Osteocyte (in vitro differentiated cells): ENCODE measurements at places on chromosomes 6 and 20.

DNA sequence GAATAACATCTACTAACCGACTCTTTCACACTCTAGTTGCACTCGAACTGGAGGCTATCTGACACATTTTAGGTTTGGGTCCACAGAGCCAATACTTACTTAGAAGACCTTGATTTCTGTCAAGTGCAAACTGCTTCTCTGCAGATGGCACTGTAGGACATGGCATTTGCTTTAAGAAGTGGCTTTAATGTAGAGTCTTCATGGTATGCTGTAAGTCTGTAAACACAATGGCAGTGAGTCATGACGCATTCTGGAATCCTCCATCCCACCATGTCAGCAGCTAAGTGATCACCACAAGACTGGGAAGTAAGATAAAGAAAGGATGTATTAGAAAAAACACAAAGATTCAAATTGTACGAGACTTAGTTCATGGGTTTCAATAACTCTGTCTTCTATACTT, 377.0 kb upstream of the NOX3 start:
- no peak for DNase-seq

- no peak for DNase-seq
Observed at GRCh38 chr6:56387621-56388414, 140.4 kb upstream of the COL21A1 start.

- DNase-seq = no peak
Observed at GRCh38 chr6:1379017-1379787, 10.2 kb upstream of the FOXF2 start.

- DNase-seq = no peak
Observed at GRCh38 chr6:148653138-148653776, 93.6 kb upstream of the UST start.

- DNase-seq = no peak
Observed at GRCh38 chr6:133466680-133467079, 225.5 kb downstream of the EYA4 start.

GRCh38 chr20:41249411-41250281, 67.9 kb downstream of the ZHX3 start:
- DNase-seq = no peak

DNA sequence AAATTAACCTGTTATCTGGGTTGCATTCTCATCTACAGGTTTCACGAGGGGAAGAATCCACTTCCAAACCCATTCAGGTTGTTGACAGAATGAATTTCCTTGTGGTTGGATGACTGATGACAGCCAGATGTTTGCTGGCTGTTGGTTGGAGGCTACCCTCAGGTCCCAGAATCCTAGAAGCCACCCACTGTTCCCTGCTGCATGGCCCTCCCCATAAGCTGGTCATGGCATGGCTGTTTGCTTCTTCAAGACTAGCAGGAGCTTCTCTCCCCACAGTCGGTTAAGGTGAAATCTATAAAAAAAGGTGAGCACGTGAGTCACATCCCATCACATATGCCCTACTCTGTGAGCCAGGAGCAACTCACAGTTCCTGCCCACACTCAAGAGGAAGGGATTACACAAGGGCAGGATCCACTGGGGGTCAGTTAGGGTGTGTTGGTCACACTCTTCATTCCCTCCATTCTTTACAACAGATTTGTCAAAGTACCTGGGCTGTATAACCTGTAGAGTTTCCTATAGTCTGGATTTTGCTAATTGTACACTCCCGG, 19.5 kb upstream of the RPS10 start:
- DNase-seq = no peak

DNA sequence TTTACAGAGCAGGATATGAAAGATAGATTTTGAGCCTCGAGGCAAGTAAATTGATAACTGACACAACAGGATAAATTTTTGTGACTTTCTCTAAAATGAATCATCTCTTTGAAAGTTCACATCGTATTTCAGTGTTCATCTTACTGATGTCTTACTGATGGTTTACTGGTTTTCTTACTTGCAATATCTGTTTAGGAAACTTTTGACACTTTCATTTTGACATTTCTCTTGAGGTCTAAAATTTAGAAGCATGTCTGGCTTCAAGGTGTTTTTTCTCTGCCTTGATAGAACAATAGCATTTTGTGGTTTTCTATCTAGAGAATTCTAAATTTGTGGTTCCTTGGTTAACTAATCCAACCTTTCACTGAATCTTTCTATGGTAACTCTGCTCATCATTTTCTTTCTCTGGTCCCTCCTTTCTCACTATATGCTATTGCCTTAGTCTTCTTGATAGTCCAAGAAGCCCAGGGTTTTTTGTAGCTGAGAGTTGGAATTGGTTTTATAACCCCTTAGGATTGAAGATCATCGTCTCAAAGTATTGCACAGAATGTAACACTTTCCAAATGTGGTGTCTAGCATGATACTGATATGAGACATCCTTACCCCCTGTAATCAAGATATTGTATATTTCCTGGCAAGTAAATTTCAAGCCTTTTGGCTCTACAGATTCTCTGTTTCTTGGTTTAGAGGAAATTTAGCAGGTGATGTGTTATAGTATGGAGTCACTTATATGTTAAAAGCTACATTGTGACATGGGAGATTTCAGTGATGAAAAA, 98.7 kb downstream of the RNF144B start:
- DNase-seq = no peak

- DNase-seq = peak; percentile 62
Observed at GRCh38 chr6:170108890-170109587, 181.8 kb downstream of the DLL1 start.

GRCh38 chr6:161796681-161797080, 522.8 kb upstream of the AGPAT4 start:
- DNase-seq = no peak

- no peak for DNase-seq
Observed at GRCh38 chr6:68059899-68060298, 575.2 kb upstream of the ADGRB3 start.

GRCh38 chr6:133991096-133991593, 38.1 kb downstream of the TBPL1 start:
- no peak for DNase-seq

GRCh38 chr20:7285918-7286556, 518.6 kb downstream of the BMP2 start:
- peak; percentile 86 for DNase-seq

DNA sequence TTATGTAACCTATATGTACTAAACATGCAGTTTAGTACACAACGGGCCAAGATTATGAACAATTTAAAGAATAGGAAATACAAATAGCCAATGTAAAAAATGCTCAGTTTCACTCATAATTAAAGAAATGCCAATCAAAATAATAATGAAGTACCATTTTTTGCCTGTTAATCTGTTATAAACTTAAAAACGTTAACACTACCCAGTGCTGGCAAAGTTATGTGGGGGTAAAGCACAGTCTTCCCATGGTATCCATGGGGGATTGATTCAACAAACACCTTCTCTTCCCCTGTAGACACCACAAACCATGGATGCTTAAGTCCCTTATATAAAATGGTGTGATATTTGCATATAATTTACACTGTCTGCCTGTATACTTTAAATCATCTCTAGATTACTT, 205.3 kb upstream of the SIM1 start:
- no peak for DNase-seq

DNA sequence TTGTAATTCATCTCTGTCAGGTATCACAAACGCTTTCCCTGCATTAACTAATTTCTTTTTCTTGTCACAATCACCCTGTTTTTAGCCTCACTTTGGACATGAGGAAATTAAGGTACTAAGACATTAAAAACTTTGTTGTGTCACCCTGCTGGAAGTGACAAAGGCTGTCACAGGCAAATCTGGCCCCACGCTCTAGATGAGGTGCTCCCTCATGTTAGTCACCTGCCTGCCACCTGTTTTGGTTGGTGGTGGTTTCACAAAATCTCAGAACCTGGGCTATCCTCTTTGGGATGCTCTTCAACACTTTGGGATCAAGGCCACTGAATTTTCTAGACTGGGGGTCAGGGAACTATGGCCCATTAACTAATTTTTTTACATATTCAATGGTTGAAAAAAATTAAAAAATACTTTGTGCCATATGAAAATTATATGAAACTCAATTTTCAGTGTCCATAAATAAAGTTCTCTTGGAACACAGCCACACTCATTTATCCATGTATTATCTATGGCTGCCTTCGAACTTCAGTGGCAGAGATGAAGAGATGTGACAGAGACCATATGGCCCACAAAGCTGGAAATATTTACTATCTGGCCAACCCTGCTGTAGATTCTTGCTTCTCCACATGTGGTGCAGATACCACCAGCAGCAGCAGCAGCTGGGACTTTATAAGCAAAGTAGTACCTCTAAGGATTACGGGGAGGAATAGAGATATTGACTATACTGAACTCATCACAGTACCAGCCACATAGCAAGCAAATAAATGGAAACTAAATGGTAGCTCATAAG, 16.1 kb upstream of the TNFAIP3 start:
- no peak for DNase-seq

DNA sequence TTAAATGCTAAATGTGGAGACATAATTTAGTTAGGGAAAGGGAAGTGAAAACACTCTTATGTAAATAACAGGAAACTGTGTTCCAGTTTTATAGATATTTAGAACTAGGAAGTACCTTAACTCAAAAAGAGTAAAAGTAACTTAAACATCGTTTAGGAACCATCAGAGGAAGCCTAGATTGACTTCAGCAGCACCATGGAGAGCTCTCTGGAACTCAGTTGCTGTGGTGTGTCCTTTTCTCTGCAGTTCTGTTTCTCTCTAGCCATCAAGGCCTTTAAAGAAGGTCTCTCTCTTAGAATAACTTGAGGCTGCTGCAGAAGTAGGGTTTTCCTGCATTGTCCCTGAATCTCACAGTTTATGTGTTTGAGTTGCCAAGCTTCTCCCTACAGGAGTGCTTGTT, 26.9 kb downstream of the CLVS2 start:
- no peak for DNase-seq

DNA sequence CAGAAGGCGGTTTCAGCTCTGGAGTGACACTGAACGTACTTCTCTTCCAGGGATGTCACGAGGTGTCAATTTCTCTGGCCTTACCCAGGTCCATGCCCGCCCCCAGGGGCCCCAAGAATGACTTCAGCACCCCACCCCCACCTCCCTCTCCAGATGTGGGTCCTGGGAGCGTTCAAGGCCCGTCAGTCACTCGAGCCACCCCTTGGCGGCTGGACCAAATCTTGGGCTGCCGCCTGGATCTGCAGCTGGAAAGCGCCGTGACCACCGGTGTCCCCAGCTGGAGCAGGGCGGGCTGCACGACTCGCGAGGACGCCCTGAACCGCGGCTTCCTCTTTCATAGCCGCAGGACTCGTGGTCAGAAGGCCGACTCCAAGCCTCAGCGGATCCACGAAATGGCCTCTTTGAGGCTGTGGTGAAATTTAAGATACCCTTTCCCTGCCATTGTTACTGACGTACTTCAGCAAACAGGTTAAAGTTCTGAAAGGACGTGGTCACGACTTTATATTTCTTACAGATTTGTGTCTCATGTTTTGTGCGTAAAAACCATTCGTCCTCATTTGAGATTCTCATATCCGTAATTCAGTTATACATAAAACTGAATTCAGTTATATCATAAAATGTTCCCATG, 29.3 kb downstream of the TRIM38 start:
- peak; percentile 86 for DNase-seq

- DNase-seq = no peak
Observed at GRCh38 chr6:72946774-72947173, 278.5 kb downstream of the KHDC1L start.

GRCh38 chr20:17896771-17897369, 71.7 kb downstream of the SNX5 start:
- no peak for DNase-seq

GRCh38 chr6:135383766-135384165, 113.8 kb downstream of the AHI1 start:
- no peak for DNase-seq

- no peak for DNase-seq
Observed at GRCh38 chr6:167660944-167661551, 165.7 kb upstream of the AFDN start.

- DNase-seq = peak; percentile 67
Observed at GRCh38 chr6:170101281-170102035, 189.4 kb downstream of the DLL1 start.

- DNase-seq = no peak
Observed at GRCh38 chr6:15892369-15892768, 229.5 kb upstream of the DTNBP1 start.

GRCh38 chr6:17182961-17183360, 81.1 kb downstream of the STMND1 start:
- DNase-seq = no peak

- DNase-seq = no peak
Observed at GRCh38 chr20:20521736-20522135, 153.8 kb downstream of the INSM1 start.

DNA sequence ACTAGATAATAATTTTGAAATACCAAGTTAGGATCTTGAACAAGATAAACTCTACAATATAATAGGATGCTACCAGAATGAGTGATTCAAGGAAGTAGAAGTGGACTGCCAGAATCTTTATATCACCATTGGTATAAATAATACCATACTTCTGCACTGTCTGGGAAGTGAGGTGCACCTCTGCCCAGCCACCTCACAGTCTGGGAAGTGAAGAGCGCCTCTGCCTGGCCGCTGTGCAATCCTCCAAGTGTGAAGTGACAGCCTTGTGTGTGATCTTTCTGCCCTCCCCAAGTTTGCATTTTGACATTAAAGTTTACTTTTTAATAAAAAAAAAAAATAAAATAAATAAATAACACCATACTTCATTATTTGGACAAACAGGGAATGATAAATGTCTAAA, 18.8 kb downstream of the LATS1 start:
- no peak for DNase-seq

DNA sequence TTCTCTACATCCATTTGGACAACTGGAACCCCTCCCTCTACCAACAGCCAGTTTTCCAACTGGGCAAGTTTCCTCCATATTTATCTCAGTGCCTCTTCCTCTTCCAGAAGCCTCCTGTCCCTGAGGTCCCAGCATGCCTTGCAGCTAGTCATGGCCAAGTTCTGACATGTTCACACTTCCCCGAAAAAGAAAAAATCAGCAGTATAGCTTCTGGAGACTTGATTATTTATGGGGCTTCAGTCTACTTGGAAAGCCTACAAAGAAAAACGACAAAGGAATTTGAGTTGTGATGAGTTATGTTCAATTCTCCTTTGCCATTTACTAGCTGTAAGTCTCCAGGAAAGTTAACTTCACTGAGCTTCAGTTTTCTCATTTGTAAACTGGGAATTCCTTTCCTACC, 406.5 kb downstream of the MAFB start:
- no peak for DNase-seq

- peak; percentile 87 for DNase-seq
Observed at GRCh38 chr6:101393251-101393828, at the start of gene GRIK2. Gene GRIK2 (plus strand): TSS chr6:101393708.

DNA sequence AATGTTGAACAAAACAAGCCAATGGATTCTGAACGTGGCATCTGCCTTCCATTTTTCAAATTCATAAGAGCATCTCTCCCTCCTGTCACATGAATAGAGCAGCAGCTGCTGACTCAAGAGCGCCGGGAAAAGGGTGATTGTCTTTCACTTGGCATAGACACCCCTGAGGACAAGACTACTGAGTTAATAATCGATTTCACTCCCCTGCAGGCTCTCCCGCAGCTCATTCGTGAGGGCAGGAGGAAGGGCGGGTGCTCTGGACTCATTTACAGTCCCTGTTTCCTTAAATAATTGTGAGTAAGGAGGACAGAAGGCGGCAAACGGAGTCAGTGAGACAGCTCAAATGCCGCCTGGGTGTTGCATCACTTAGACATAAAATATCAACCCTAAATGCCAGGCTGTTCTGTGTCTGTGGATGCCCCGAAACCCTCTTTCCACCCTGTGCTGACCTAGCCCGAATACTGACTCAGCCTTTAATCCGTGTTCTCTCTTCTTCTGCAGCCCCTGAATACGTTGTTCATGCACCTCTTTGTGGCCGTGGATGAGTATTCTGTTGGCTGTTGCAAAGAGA, 21.6 kb downstream of the CFAP61 start:
- no peak for DNase-seq
